ENCODE measurements at places on chromosomes 3 and 15. TPM values are rescaled to one million over a fixed set of nuclear protein-coding genes. Genes with fewer than 3 reads are reported as not detected.

GRCh38 chr3:10437995-10438901 is 67.1 kb downstream of the ATP2B2 start:
- H3K36me3 ChIP-seq = no peaks in the 10 kb centered on the region
- H3K27me3 ChIP-seq = no peaks in the 10 kb centered on the region
- H3K4me1 ChIP-seq = no peaks in the 10 kb centered on the region
- DNase-seq = no peak

- no peaks in the 10 kb centered on the region for H3K36me3 ChIP-seq
- H3K4me1 ChIP-seq = peaks cover 25% of the 10 kb centered on the region
- H3K27me3 ChIP-seq = no peaks in the 10 kb centered on the region
- no peak overlapping the region for H3K4me3 ChIP-seq
- DNase-seq = no peak
These were observed 141.0 kb downstream of the MAGI1 start for GRCh38 chr3:65897766-65898165.

GRCh38 chr15:73865904-73866303 is 7.5 kb upstream of the TBC1D21 start:
- H3K4me1 ChIP-seq = peaks cover 6% of the 10 kb centered on the region
- no peaks in the 10 kb centered on the region for H3K36me3 ChIP-seq
- H3K4me3 ChIP-seq = no peak overlapping the region
- H3K27ac ChIP-seq = no peak overlapping the region
- peaks cover 30% of the 10 kb centered on the region for H3K27me3 ChIP-seq

ADAMTSL3 gene
- 7.6 TPM for total RNA-seq

TEX9 gene
- 5.4 TPM for total RNA-seq
